Glutamatergic neuron (in vitro differentiated cells): ENCODE measurements at places on chromosomes 5 and 9. TPM values are rescaled to one million over a fixed set of nuclear protein-coding genes. Genes with fewer than 3 reads are reported as not detected.

DNA sequence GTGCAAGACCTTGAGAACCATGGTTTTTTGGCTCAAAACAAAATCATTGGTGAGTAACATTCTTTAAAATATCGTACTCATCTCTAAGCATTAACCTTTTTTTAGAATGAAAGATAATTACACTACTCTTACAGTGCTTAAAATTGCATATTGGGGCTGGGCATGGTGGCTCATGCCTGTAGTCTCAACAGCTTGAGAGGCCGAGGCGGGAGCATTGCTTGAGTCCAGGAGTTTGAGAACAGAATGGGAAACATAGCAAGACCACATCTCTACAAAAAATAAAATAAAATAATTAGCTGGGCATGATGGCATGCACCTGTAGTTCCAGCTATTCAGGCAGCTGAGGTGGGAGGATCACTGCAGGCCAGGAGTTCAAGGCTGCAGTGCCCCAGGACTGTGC, 2.9 kb upstream of the RECK start:
- H3K4me1 ChIP-seq: peaks cover 5% of the 10 kb centered on the region
- H3K27me3 ChIP-seq: peaks cover 3% of the 10 kb centered on the region
- H3K27ac ChIP-seq: no peak overlapping the region
- no peak for DNase-seq
- H3K36me3 ChIP-seq: no peaks in the 10 kb centered on the region
- no peak overlapping the region for H3K4me3 ChIP-seq

Gene ASPN
- total RNA-seq: not detected

GRCh38 chr5:4676934-4677333, 463.2 kb upstream of the ADAMTS16 start:
- H3K36me3 ChIP-seq: no peaks in the 10 kb centered on the region
- H3K27me3 ChIP-seq: no peaks in the 10 kb centered on the region
- no peak overlapping the region for H3K4me3 ChIP-seq
- H3K27ac ChIP-seq: no peak overlapping the region

GRCh38 chr5:132094393-132095076, 20.9 kb downstream of the CSF2 start:
- H3K4me1 ChIP-seq: no peaks in the 10 kb centered on the region
- peaks cover 5% of the 10 kb centered on the region for H3K27me3 ChIP-seq
- no peak overlapping the region for H3K27ac ChIP-seq
- no peak overlapping the region for H3K4me3 ChIP-seq

DNA sequence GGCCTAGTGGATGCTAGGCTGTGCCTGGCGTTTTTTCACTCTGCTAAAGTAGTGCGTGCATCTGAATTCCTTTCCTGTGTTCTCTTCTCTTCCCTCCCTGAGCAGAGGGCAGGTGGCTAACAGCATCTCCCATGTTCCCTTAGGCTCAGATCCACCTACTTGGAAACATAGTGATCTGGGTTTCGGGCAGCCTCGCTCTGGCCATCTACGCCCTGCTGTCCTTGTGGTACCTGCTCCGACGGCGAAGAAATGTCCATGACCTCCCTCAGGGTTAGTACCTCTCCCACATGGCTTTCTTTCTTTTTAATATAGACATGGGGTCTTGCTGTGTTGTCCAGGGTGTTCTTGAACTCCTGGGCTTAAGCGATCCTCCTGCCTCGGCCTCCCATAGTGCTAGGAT, 9.9 kb downstream of the UCK1 start:
- H3K27me3 ChIP-seq: peaks cover 1% of the 10 kb centered on the region
- no peak for DNase-seq
- no peaks in the 10 kb centered on the region for H3K4me1 ChIP-seq
- no peaks in the 10 kb centered on the region for H3K36me3 ChIP-seq

DNA sequence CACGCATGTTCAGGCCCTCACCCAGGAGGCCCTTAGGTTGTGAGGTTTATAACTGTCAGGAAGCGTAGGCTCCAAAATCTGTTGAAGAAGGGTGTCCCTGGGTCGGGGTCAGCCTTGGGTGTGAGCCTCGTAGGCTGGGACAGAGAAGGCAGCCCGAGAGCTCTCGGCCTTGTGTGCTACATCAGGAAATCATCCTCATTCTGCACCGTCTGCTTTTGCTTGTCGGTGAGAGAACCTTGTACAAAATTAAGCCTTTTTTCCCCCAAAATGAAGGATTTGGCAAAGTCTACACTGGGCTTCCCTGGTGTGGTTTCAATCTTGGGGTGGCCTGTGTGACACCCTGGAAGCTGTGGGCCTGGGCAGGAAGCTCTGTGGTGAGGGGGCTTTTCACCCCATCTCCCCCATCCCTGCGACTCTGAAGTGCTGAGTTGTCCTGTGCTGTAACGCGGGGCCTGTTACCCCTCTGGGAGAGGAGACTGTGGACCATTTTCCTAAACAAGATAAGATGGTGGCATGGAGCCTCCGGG, 55.3 kb downstream of the AHRR start:
- DNase-seq: peak; percentile 1
- H3K4me1 ChIP-seq: peaks cover 4% of the 10 kb centered on the region
- peaks cover 2% of the 10 kb centered on the region for H3K36me3 ChIP-seq
- no peak overlapping the region for H3K27ac ChIP-seq
- H3K27me3 ChIP-seq: peaks cover 14% of the 10 kb centered on the region

DNA sequence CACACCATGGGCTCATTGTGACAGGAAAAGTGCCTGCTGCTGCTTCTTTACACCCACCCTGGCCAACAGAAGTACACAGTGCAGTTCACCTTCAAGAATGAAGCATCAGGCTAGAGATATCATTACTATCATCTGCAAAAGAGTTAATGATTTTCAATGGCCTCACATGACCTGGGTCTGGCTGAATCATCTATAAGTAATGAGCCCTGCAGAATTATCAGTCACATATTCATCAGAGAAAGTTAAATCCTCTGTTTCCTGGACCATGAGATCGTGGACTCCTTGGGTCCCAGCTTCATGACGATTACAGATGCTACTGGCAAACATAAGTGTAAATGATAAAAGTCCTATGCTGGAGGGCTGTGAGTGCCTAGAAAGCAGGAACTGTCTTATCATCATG, 8.3 kb downstream of the BAG1 start:
- H3K27ac ChIP-seq: no peak overlapping the region
- H3K4me3 ChIP-seq: no peak overlapping the region
- H3K36me3 ChIP-seq: peaks cover 7% of the 10 kb centered on the region
- H3K4me1 ChIP-seq: no peaks in the 10 kb centered on the region

DNA sequence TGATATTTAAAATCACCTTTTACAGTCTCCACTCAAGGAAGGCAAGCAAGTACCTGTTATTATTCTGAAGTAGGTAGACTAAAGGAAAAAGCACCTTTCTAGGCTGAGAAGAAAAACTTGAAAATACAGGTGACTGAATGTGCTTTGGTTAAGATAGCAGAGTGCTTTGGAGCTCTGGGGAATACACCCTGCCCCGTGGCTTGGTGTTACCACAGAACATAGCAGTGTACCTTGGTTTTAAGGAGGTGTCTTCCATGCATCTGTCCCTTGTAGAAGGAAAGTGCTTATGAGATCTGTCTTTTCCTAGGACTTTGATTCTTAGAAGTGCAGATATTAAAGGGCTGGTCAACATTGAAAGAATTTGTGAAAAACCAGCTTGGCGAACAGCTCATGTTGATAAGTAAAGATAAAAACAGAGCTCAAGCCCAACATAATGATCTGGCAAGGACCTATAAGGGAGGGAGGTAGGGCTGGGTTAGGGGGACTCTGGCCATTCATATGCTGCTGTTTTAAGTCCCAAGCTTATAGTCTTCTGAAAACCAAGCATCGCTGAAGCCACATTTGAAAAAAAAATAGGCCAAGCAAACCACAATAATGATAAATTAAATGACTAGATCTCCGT, 66.8 kb downstream of the ZNF608 start:
- no peak for DNase-seq
- H3K4me1 ChIP-seq: peaks cover 43% of the 10 kb centered on the region
